ENCODE measurements at places on chromosomes 16 and 17.

GRCh38 chr17:66942451-66943264 lies 21.8 kb upstream of the CACNG4 start:
- DNase-seq = no peak

DNA sequence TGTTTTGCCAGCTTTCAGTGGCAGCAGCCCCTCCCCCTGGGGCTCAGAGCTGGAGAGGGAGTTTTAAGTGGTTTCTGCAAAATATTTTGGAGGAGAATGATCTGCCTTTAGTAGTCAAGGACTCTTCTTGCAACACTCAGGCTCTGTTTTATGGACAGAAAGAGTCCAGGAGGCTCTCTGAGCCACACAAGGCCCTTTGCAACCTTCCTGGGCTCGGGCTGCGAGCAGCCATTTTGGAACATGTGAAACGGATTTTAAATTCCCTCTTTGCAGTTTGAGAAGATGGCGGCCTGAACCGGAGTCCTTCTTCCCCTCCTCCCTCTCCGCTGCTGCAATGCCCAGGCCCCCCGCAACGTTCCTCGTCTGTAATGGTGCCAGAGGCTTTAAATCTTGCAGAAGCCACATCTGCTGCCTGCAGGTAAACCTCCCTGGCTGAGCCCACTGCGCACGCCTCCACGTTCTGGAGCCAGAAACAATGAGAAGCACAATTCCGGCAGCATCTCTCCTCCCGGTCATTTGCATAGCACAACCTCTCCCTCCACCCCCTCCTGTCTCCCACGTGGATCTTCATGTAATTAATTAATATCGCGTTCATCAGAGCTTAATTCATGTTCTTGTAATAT lies 386.1 kb downstream of the SEC14L1 start:
- no peak for DNase-seq

DNA sequence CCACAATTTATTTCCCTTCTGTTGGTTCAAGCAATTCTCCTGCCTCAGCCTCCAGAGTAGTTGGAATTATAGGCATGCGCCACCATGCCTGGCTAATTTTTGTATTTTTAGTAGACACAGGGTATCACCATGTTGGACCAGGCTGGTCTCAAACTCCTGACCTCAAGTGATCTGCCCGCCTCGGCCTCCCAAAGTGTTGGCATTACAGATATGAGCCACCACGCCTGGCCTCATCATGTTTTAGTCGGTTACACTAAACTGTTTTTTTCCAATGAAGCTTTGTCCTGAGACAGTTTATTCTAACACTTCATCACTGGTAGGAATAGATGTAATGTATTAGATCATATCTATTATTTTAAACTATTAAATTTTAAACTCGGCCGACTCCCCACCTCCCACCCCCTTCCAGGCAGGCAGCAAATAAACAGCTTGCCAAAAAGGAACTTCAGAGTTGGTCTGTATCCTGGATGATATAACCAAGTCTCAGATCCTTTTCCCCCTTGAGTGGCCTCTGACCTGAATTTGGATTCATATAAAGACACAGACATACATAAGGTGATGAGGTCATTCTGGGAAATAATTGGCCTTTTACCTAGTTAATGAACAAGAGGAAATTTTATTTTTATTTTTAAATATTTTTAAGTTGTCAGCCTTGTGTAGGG lies 18.4 kb upstream of the CORO6 start:
- DNase-seq = no peak

- no peak for DNase-seq
These were observed 8.5 kb downstream of the HIRIP3 start for GRCh38 chr16:29986931-29987330.

DNA sequence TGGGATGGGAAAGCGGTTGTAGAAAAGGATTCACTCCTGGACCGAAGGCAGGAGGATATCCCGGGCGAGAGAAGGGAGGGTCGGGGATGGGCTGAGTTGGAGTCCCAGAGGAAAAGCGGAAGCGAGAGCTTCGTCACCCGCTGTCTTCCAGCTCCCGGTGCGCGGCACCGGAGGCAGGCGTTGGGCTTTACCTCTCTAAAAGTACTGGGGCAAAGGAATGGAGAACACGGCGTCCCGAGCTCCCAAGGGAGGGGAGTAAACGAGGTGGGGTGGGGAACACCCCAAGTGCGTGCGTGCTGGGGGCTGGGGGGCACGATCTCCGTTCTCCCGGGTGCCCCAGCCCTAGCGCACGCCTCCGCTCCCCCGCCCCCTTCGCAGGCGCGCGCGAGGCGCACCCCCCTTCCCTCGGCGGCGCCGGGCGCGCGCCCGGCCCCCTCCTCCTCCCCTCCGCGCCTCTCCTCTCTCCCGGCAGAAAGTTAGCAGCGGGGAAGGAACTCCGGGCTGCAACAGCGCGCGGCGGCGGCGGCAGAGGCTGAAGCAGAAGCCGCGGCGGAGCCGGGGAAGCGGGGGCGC lies at the start of gene HS3ST4:
Gene HS3ST4 (plus strand): TSS at position 441 of the 573 bp plus-strand sequence.
- DNase-seq = peak; percentile 13

DNA sequence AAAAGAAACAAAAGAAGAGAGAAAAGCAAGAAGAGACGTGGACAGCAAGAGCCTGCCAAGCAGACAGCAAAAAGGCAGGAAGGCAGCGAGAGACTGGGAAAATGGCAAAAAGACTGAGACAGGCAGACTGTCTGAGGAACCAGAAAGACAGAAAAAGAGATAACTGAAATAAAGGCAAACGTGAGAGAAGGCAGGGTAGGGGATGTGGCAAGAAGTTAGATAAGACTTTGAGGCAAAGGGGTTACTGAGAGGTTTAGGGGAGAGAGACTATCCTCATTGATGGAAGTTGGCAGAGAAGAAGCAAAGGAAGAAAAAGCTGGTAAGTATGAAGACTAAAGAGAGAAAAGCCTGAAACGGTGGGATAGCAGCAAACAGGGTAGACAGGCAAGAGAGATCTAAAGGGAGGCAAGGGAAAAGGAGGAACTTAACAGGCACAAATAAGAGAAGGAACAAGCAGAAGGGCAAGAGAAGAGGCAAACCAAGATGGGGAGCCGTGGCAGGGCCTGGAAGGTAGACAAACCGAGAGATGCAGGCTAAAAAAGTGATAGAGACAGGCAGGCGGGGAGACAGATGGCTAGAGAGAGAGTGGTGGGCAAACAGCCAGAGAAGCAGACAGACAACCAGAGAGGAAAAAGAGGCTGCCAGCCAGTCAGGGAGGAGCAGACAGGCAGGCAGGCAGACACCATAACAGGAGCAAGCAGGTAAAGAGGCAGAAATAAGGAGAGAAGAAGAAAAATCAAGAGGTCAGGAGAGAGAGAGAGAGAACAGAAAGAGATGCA lies 7.1 kb upstream of the CHD3 start:
- DNase-seq = no peak

DNA sequence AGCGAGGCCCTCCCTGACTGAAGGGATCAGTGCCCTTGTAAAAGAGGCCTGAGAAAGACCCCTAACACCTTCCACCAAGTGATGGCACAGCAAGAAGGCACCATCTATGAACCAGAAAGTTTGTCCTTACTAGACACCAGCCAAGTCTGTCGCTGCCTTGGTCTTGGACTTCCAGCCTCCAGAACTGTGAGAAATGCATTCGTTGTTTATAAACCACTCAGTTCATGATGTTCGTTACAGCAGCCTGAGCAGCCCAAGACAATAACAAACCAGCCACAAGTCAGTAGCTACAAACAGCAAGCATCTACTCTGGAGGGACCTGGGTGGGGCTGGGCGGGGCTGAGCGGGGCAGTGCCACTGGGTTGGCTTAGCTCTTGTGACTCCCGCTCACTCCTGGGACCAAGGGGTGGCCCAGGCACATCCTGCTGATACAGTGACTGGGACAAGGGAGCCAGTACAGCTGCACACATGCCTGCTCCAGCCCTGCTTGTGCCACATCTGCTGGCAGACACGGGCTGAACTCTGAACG lies 234.9 kb downstream of the IRF8 start:
- DNase-seq = no peak

- no peak for DNase-seq
These were observed 159.5 kb upstream of the CACNG5 start for GRCh38 chr17:66675273-66675990.

DNA sequence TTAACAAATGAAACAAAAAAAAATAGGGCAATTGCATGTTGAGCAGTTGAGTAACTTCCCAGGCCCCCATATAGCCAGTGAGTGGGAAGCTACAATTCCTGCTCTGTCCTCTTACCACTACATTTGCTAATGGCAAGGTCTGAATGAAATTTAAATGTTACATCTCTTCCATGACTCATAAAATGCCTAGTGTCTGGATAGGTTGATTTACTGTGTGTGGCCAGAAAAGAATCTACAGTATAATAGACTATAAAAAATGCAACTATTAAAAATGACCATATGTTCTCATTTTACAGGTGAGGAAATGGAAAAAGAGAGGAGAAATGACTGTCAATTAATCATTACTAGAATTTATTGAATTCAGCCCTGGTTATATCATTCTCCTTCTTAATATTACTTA lies 1199.3 kb downstream of the CDH11 start:
- DNase-seq = no peak

GRCh38 chr16:17520561-17520960 lies 49.8 kb upstream of the XYLT1 start:
- no peak for DNase-seq

DNA sequence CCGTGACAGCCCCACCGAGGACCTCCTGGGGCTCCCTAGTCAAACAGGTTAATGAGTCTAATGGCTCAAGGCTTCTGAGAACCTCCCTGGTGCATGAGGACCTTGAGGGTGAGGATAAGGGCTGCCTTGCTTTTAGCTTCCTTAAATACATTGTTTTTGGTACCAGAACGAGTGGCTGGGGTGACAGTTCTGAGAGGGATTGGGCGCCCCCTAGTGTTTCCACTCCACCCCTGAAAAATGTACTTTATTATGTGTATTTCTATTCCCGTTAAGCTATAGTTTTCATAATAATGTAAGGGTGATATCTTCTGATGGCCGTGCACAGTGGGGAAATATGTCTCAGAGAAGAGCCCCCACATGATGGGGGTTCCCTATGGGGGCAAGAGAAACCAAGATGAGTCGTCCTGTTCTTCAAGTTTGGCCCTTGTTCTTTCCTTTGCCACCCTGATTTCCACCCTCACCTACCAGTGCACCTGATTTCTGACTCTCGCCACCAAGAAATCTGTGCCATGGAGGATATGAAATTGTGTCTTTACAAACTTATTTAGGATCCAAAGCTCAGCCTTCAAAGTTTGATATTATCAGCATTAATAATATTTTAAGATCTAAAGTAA lies 14.5 kb upstream of the VWA3A start:
- DNase-seq = peak; percentile 83

DNA sequence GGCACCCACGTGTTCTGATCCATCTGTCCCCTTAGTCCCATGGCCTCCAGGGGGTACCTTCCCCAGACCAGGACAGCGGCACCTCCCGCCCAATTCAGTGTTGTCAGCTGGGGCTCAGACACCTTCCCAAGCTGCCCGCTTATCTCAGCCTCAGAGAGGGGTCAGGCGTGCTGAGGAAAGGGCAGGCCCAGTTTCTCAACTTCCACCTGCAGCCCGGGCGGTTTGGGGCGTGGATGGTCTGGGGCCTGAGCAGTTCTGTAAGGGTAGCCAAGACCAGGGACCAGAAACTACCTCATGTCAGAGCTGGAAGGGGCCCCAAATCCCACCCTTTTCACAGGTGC lies 5.1 kb downstream of the PLCD3 start:
- no peak for DNase-seq

GRCh38 chr17:47265983-47266541 lies 12.4 kb downstream of the ITGB3 start:
- no peak for DNase-seq

DNA sequence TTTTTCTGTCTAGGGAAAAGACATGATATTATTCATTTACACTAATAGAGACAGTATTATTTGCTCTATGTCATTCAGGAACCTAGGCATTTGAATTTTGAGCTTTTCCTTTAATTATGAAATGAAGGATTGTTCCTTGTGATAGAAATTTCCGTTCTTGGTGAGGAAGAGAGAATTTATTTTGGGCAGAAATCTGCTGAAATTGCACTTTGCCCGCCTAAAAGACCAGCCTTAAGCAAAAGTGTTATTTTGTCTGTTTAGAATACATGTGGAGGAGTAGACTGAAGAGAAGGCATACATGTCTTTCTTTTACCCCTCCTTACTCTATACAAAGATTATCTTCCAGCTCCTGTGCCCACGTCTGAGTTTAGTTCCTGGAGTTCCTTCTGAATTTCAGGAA lies 16.8 kb upstream of the KRT10 start:
- no peak for DNase-seq

DNA sequence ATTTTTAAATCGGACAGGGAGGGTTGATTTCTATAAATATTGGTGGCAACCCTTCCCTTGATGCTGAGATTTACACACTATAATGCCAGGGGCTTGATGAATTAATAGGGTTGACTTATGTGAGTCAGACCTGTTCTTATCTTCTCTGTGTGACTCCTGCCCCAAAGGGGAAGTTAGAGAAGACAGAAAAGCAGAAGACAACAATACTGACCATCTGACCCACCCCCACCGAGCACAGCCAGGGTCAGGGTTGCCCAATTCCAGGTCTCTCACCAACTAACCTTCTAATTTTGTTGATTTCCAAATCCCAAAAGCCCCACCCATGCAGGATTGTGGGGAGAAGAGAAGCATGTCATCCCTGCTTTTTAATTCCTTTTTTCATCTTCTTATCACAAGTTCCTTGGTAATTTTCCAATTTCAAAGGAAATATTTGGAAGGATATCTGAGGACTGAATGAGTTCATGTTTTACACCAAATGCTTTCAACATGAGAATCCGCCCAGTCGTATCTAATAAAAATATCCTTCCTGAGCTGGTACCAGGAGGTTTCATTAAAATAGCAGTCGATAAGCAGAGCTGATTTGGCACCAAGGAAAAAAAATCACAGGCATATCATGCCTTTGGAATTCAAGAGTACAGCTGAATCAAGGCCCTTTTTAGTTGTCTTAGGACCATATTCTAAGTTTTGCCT lies 603.4 kb upstream of the CDH11 start:
- no peak for DNase-seq

GRCh38 chr16:68936736-68937631 lies 93.7 kb downstream of the TANGO6 start:
- no peak for DNase-seq

DNA sequence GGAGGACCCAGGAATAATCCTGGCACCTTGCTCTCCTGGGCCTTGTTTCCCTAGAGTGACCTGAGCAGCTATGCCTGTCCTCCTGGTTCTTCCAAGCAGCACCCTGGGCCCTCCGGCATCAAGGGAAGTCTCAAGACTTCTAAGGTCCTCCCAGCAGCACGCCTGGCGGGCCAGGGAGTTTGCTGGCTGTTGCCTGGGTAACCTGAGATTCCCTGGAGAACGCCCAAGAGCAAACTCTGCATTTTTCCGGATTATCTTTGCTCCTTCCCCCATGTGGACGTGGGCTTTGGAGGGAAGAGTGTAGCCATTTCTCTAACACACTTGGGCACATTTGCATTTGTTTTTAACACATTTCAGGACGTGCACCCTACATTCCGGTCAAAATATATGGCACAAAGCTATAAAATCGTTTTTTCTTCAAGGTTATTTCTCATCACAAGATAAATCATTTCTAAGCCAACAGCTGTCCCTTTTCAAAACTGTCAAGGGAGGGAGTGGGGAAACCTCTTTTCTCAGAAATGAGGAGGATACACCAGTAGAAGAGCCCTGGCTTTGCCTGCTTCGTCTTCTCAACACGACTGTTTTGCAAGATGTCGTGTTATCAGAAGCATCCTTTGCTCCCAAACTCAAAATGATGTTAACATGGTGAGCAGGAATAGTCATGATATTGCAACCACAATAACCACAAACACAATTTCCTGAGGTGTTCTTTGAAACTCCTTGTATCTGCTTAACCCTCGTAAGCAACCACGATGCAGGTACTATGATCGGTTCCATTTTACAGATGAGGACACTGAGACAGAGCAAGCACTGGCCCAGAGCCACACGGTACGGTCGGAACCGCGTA lies 116.5 kb downstream of the ADCY9 start:
- no peak for DNase-seq

GRCh38 chr17:71909155-71909554 lies 211.7 kb upstream of the SOX9 start:
- DNase-seq = no peak

- no peak for DNase-seq
These were observed 11.9 kb downstream of the CEP131 start for GRCh38 chr17:81210868-81211267.

All from stimulated activated CD4-positive, alpha-beta T cell treated with anti-CD3 and anti-CD28 coated beads, Interleukin-15, amount 100 ng/mL, for 24 hours (primary cell).